HCEC 1CT (cell line): ENCODE measurements at places on chromosomes 1 and 21.

GRCh38 chr1:212514782-212515181 is 82.1 kb downstream of the NENF start:
- no peak for DNase-seq

- no peak for DNase-seq
Measured at GRCh38 chr1:16087733-16088132, 14.3 kb upstream of the FAM131C start.

DNA sequence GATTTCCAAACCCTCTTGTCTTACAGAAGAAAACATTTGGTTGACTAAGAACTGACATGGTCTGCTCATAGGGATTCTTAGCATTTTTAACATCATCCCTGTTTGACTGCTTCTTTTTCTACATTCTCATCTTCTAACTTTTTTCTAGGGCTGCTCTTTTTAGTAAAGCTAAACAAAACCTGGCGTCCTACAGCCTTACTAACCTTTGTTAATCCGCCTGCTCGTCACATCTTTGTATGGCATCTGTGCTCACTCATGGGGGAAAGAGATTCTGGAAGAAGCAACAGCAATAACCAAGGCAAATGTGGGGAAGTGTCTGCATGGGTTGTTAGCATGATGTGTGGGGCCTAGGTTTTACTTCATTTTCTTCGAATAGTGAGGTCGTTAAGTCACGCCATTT is 92.0 kb downstream of the KIF1B start:
- no peak for DNase-seq

DNA sequence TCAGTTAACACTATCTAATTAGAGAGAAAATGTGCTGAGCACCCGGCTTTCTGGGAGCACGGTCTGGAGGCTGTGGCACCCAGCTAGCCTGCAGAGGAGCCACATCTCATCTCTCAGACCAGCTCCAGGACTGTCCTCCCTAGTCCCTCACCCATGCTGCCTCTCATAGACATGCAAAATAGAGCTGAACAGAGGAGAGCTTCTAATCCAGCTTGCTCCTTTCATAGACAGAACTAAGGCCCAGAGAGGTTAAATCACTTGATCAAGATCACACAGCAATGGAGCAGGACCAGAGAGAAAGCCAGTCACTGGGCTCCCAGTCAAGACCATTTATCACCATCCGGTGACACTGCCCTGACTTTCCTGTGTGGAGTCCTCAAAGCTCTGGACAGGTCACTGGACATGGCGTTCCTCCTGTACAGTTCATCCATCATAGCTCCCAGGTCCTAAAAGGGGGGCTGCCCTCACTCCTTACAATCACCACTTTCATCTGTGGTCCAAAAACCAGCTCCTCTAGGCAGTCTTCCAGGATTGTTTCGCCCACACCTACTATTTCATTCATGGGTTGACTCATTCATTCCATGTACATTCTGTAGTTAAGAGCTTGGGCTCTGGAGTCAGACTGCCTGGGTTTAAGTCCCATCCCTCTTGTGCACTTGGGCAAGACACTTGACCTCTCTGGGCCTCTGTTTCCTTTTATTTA is 8.8 kb upstream of the CAMK2N1 start:
- peak; percentile 93 for DNase-seq

DNA sequence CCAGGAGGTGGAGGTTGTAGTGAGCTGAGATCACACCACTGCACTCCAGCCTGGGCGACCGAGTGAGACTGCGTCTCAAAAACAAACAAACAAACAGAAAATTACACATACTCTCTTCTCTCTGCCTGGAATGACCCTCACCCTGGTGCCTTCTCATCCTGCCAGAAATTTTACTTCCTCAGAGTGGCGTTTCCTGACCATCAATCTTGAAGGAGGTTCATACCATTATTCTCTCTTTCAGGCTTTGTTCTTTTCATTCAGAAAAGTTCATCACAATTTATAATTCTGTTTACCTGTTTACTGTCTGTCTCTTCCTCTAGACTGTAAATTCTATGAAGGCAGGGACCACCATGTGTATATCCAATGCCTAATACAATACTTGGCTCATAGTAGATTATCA is 79.3 kb downstream of the RPS6KA1 start:
- no peak for DNase-seq

DNA sequence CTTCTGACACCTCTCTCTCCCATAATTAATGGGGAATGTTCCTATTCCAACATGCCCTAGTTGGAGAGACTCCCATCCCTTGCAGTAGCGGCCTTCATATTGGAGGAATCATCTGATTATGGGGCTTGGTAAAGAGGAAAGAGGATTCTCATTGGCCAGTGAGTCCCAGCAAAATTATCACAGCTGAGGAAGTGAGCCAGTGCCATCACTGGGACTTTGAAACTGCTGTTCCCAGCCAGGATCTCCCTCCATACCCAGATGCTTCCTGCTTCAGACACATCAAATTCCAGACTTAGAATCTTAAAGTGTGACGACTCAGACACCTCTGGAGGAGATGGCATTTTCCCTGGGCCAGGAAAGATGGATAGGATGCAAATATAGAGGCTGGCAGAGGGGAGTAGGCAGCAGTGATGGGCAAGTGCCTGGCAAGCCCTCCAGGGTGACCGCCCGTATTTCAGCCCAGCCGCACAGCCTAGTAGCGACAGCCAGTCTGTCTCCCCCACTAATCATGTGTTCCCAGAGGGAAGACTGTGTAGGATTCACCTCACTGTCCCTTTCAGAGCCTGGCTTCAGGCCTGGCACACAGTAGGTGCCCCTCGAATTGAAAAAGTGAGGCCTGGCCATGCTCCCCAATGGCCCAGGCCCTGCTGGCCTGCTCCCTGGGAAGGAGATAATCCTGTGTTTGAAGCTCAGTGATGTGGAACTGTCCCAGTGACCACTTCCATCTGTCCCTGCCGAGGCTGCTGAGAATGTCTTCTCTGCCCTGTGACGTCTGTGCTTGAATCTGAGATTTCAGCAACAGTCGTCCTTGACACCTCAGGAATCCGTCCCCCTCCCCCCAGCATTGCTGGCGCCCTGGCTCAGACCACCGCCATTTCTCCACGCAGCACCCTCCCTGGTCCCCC is 41.2 kb upstream of the MAGOH start:
- no peak for DNase-seq

DNA sequence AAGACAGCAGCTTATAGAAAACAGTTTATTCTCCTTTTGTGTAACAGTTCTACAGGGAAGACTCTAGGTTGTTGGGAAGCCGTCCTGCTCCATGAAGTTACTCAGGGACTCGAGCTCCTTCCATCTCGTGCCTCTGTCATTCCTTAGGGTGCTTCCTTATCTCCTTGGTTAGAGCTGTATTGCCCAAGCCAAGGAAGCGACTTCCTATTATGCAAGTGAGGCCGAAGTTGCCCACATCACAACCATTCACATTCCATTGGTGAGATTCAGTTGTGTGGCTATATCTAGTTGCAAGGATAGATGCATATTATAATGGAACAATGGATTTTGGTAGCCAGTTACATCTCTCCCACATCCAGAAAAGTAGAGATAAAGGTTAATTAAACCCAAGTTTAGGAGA is 9.0 kb downstream of the GSTM5 start:
- DNase-seq: no peak

- DNase-seq: no peak
Measured at GRCh38 chr21:22536509-22536908, 1538.3 kb downstream of the NCAM2 start.

DNA sequence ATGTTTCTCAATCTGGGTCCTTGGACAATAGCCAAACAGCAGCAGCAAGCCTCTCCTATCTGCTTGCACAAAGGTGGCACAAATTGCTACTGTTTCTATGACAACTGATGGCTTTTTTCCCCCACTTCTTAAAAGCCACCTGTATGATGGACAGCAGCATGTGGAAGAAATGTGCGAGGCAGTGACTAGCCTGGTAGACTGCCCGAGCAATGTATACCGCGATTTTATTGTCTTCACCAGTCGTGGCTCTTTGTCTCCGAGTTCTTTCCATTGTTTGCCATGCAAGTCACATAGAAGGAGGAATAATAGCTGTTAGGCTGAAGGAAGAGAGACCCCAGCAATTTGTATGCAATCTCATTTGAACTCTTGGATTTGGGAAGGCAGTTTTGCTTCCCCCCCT is 79.4 kb downstream of the S1PR1 start:
- DNase-seq: no peak

DNA sequence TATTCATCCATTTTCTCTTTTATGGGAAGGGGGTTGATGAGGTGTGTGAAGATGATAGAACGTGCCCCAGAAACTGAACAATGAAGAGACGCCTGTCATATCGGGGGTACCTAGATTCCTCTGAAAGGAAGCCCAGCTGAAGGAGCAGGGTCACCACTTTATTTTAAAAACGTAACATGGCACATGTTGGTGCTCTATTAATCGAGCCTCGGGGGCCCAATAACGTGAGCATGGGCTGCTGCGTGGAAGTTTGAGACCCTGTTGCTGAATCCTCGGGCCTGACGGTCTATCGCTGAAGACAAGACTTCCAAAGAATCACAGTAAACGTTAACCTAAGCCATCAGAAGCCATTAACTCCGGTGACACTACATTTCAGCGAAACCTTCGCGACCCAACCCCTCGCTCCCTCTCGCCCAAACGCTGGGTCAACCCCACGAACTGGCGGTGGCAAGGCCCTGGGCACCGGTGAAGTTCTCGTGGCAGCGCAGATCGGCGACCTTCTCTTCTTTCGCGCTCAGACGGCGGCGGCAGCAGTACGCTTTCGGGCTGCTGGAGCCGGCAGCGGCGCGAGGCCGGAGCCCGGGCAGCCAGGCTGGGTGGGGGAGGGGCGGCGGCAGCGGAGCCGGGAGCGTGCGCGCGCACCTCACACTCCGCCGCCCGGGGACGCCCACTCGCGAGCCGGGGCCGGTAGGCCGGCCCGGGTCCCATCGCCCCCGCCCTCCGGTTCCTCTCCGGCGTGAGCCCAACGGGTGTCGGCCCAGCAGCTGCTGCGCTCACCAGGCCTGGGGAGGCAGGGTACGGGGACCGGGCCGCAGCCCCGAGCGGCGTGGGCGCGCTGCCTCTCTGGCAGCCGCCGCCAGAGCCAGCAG is 838 bp upstream of the MAN1A2 start:
- DNase-seq: peak; percentile 77

DNA sequence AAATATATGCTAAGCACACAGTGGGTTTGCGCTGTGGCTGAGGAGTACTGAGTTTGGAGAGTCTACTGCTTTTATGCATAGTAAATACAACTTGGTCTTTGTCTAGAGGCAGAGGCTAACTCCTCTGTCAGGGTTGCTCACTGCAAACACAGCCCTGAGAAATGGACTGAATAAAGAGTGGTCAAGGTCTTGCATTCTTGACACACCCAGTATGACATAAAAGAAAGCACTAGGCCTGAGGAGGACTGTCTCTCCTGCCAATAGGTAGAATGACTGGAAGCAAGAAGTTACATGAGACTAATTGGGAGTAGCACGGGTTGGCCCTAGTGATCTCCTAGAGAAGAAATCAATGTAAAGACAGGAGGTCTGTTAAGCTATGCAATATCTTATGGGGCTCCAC is 367.2 kb upstream of the B3GALT2 start:
- no peak for DNase-seq

DNA sequence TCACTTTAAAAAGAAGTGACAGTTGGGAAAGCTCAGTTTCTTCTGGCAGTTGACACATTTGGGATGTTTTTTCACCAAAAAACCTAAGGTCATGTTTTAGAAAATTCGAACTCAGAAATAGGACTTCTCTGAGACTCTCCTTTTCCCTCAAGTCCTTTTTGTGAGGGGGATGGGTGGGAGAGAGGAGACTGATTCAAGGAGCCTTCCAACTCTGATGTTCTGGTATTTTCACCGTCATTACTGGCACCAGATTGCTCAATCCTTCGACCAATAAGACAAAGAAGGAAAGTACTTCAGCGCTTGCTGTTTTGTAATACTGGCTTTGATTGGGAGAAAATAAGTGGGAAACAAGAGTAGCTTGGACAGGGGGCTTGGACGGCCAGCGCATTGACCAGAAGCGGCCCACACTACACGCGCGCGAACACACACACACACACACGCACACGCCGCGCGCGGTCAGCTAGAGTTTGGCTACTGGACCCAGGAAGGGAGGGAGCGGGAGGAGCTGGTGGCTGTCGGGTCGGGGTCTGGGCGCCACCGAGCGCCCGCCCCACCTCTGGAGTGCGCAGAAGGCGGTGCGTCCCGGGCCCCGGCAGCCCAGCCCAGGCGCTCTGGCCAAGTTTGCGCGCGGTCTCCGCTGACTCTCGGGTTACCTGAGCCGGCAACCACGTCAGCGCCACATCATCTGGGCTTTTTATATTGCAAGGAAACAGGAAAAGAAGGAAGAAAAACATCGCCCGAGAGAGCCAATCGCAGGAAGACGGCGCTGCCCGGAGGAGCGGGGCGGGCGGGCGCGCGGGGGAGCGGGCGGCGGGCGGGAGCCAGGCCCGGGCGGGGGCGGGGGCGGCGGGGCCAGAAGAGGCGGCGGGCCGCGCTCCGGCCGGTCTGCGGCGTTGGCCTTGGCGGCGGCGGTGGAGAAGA is at the start of gene KCNK1:
Gene KCNK1 (plus strand): TSS at position 855 of the 921 bp plus-strand sequence. CDS start 66 bp downstream, at position 921.
- no peak for DNase-seq

GRCh38 chr1:85290826-85291225 is 14.4 kb upstream of the BCL10 start:
- peak; percentile 61 for DNase-seq

- no peak for DNase-seq
Measured at GRCh38 chr21:42041711-42042110, 29.4 kb upstream of the UMODL1 start.

GRCh38 chr1:18723206-18723605 is 92.6 kb downstream of the PAX7 start:
- DNase-seq: no peak

- no peak for DNase-seq
Measured at GRCh38 chr1:214351551-214352277, 70.8 kb downstream of the SMYD2 start.

DNA sequence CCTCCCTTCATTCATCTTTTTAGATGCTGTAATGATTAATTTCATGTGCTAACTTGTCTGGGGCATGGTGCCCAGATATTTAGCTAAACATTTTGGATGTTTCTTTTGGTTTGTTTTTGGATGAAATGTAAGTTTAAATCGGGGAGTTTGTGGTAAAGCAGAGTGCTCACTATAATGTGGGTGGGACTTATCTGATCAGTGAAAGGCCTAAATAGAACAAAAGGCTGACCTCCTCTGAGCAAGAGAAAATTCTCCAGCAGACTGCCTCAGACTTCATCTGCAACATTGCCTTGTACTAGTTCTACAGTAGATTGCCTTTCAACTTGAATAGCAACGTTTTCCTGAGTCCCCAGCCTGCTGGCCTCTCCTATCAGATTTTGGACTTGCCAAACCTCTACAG is 183.6 kb downstream of the S1PR1 start:
- DNase-seq: no peak

DNA sequence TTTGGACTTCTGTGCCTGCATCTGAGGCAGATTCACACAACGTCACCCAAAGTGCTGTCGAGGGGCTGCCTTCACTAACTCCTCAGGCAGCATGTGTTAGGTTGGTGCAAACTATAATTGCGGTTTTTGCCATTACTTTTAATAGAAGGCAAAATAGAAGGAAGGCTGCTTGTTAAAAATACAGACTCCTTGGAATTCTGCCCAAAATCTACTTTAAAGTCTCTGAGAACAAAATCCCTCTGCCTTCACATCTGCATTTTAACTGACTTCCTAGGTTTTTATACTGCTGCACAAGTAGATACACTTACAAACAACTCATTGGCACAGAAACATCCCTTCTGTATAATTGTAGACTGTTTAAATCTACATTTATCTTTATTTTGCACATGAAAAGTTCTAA is 41.3 kb upstream of the SLC19A2 start:
- DNase-seq: no peak
